CD4-positive, CD25-positive, alpha-beta regulatory T cell (primary cell): ENCODE measurements at places on chromosomes 13 and 19. TPM values are rescaled to one million over a fixed set of nuclear protein-coding genes. Genes with fewer than 3 reads are reported as not detected.

Gene ZNF836
- polyA plus RNA-seq, result 9.3 TPM

Gene SGCG
- not detected for polyA plus RNA-seq

Gene SMARCA4
- polyA plus RNA-seq, result 6.9 TPM

Gene PCDH20
- polyA plus RNA-seq, result not detected

Gene CRX
- not detected for polyA plus RNA-seq

Gene CHST8
- polyA plus RNA-seq, result not detected

Gene PDX1
- polyA plus RNA-seq, result not detected

Gene GNG8
- 15.7 TPM for polyA plus RNA-seq

Gene OVOL3
- not detected for polyA plus RNA-seq

Gene SPRY2
- polyA plus RNA-seq, result not detected

Gene OR7C1
- polyA plus RNA-seq, result not detected

Gene CACNG7
- polyA plus RNA-seq, result not detected
